ENCODE measurements at places on chromosomes 2 and 18.

DNA sequence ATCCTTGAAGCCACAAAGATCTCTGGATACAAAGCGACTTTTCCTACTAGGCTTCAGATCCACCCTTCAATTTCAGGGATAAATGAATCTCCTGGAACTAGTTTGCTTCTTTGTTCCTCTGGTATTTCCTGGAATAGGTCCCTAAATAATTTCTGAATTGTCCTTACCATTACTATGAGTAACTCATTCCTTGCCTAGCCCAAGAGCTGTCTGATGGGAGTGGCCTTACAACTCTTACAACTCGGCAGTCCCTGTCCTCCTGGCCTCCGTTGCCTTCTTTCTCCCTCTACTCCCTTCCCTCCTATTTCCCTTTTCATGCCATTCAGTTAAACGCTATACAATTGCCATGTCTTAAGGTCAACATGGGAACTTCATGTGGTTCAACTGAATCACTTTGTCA is 98.2 kb upstream of the FHL2 start:
- DNase-seq, result no peak

DNA sequence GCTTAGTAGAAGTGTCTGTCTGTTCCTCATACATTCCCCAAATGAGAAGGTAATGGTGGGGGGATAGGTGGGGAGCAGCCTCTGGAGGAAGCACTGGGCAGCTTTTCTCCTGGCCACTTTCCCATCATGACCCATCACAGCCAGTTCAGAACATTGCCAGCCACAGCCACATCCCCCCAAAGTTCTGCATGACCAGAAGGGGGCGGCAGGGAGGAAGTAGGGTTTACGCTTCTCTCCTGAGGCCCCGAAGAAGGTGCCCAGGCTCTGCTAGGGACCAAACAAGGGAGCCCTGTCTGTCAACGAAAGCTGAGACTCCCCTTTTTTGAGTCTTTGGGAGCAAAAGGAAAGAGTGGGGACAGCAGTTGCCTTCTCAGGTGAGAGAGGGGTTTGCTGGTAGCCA is 7.7 kb downstream of the IGFBP5 start:
- DNase-seq, result no peak

- no peak for DNase-seq
These were observed 497 bp upstream of the GIGYF2 start for GRCh38 chr2:232696609-232697058.

DNA sequence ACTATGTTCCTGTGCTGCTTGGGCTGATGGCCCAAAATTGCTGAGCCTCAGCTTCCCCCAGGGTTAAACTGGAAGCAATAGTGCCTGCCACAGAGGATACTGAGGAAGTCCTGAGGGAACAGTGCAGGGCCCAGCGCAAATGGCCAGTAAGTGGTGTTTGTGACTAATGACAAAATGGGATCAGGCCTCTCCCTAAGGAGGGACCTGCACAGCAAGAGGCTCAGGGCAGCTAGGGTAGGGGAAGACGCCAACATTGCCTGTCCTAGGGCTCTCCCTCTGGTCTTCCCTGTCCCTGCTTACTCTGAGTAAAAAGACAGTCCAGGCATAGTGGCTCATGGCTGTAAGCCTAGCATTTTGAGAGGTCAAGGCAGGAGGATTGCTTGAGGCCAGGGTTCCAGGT is 37.8 kb downstream of the INO80C start:
- DNase-seq, result no peak

GRCh38 chr2:101026253-101026701 is 24.2 kb downstream of the RPL31 start:
- no peak for DNase-seq

DNA sequence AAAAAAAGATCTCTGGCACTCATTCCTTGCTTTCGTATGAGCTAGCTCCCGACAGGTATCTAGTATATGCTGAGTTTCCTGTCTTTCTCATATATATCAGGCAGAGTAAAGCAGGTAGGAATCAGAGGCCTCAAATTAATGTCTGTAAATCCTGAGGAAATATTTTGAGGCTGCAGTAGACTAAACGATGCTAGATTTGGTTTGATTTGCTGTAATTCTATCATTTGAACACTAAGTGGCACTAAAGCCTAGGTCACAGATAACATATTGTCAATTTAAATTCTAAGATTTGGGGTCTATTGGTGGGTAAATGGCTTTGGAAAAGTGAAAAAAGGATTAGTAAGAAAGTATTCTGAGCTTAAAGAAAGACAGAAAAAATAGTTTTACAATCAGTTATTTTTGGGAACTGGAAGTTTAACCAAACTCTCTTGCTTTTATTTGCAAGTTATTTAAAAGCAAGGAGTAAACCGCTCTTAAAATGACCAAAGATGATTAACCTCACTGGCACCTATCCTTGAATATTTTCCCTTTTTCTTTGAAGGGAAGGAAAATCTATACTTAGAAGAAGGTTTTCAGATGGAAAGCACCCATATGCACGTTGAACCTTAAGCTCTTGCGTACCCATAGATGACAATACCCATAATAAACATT is 37.6 kb upstream of the SLC4A10 start:
- DNase-seq, result no peak

DNA sequence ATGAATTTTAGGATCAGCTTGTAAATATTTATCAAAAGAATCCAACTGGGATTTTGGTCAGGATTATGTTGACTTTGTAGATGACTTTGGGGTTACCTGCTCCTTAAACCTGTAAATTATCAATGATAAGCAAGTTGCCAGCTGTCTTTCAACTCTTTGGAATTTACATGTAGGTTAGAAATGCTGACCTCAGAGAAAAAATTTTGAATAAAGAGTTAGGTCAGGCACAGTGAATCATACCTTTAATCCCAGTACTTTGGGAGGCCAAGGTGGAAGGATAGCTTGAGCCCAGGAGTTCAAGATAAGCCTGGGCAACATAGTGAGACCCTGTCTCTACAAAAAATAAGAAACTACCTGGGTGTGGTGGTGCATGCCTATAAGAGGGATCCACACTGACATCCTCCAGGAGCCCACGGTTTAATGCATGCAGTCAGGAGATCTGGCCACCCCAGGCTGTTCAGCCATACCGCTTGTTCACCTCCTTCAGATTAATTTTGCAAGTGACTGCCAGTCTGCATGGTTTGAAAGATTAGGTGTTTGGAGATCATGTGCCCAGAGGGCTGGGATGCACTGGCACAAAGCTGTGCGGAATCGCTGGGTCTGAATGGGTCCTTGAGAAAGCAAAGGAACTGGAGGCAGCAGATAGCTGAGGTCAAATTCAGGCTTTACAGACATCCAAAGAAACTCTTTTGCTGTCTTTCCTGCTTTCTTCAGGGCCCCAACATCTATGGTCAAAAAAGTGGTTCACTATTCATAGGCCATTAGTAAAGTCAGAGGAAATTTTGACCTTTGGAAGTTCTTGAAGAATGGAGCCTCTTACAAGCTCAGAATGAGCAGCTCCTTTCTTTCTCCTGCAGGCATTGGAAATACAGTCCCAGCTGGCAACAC is 83.4 kb upstream of the TXNDC2 start:
- DNase-seq, result no peak

- DNase-seq, result no peak
These were observed 21.3 kb upstream of the TMEM131 start for GRCh38 chr2:98016908-98017670.

DNA sequence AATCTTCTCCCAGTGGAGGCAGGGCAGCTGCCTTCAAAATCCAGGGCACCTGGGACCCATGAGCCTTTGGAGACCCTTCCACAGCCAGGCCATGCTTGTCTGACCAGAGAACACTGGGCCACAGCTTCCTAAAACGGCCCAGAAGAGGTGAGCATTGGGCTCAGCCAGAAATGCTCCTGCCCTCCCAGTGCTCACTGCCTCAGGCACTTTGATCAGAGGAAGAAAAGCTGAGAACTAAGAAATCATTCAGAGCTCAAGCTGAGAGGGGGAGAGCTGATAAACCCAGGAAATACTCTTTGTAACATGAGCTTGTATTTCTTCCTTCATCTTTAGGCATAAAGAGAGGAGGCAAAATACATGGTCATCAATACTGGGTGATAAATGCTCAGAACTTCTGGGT is 365.5 kb upstream of the KLHL29 start:
- DNase-seq, result no peak
